Stimulated activated CD8-positive, alpha-beta memory T cell treated with anti-CD3 and anti-CD28 coated beads, Interleukin-4, amount 100 ng/mL, for 4 hours (primary cell): ENCODE measurements at places on chromosomes 4 and X.

GRCh38 chr4:126023896-126024295 is 709.1 kb downstream of the FAT4 start:
- DNase-seq, result no peak

GRCh38 chrX:120604361-120604782 is 471 bp downstream of the MCTS1 start:
- no peak for DNase-seq

DNA sequence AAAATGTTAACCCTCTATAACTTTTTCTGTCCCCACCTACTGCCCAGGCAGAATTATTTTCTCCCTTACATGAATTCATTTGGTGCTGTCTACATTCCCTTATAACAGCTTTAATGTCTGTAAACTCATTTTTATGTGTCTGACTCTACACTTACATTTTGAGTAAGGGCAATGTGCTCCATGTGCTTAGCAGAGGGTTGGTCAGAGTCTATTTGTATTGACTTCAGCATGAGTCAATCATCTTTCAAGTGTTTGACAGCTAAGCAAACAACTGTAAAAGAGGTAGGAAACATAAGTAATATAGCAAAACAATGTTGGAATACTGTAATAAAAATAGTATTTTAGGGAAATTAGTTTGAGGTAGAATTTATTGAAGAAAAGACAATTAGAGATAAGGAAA is 6.3 kb downstream of the IL15 start:
- DNase-seq, result no peak

- DNase-seq, result no peak
These were observed 64.8 kb downstream of the ADRA2C start for GRCh38 chr4:3830774-3831528.

- DNase-seq, result no peak
These were observed 47.4 kb downstream of the HAUS3 start for GRCh38 chr4:2194496-2194895.

- DNase-seq, result no peak
These were observed 1.9 kb upstream of the PPBP start for GRCh38 chr4:73989928-73990327.
